ENCODE measurements at places on chromosomes 2 and 18. TPM values are rescaled to one million over a fixed set of nuclear protein-coding genes. Genes with fewer than 3 reads are reported as not detected.

The GPR39 gene
- total RNA-seq, result 0.79 TPM

The DYNAP gene
- total RNA-seq, result not detected

DNA sequence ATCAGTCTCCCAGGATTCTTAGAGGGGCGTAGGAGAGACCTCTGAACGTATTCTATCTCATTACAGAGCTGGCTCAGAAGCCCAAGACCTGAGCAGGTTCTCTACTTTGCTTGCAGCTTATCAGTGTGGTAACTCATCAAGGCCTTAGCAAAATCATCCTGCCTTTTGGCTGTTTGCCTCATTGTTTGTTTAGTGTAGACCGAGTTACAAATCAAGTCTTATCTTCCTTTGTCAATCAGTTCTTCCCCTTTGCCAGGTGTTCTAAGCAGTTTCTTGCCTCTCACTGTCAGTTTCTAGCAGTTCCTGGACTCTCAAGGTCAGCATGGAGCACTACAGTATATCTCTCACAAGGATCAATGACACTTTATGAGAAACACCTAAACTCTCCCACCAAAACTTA lies 30.9 kb upstream of the NAB1 start:
- no peak for DNase-seq
- H3K27ac ChIP-seq, result no peak overlapping the region
- no peak overlapping the region for H3K4me3 ChIP-seq
- H3K4me1 ChIP-seq, result no peaks in the 10 kb centered on the region

The ANKRD23 gene
- total RNA-seq, result 2.6 TPM

Data from spinal cord (tissue), 10 donors.